ENCODE measurements at places on chromosomes 1 and 21.
A peak's percentile ranks its signal among the peaks of the same experiment; 100 is the strongest.

DNA sequence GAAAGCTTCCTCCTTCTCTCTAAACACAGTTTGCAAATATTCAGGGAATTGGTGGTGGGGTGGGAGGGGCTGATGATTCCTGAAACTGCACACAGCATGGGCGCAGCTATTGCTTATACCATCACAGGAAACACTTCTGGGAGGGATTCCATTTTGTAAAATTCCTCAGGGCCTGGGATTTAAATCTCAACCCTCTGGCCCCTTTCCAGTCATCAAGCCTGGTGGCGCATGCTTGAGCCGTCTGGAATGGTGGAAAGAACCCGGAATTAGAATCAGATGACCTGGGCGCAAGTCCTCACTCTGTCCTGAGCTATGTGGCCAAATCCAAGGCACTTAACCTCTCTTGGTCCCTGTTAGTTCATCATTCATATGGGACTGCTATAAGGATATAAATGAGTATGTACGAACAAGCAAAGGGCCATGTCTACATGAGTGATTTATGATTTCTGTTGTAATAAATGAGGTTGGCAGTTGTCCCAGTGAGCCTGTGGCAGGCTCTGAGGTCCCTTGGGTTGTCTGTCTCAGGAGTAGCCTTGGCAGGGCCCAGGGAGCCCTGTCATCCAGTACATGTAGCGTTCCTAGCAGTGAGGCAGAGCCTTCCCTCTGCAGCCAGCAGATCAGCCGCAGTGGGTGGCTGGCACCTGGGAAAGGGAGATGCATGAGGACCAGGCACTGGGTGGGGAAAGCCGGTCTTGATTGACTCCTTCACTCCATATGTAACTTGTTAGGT, 72.0 kb downstream of the MAN1C1 start:
- DNase-seq, result no peak

DNA sequence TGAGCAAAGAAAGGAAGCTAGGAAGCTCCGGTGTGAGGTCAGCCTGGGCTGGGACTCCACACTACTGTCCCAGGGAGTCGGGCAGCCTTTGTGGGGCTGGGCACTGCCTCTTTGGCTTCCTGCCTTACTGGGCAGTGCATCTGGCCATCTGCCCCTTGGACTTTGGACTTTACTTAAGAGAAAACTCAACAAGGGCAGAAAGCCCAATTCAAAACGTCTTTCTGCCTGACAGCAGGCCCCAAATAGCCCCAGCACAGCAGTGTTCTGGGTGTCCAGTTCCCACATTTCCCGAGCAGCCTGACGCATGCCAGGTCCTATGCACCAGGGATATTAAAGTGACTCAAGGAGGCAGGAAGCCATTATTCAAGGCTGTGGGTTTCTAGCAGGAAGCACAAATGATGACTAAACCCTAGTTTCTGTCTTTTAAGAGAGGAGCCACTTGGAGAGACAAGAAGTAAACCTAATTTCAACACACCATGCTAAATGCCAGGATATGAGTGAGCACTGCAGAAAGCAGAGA, 37.9 kb upstream of the EDEM3 start:
- DNase-seq, result no peak

DNA sequence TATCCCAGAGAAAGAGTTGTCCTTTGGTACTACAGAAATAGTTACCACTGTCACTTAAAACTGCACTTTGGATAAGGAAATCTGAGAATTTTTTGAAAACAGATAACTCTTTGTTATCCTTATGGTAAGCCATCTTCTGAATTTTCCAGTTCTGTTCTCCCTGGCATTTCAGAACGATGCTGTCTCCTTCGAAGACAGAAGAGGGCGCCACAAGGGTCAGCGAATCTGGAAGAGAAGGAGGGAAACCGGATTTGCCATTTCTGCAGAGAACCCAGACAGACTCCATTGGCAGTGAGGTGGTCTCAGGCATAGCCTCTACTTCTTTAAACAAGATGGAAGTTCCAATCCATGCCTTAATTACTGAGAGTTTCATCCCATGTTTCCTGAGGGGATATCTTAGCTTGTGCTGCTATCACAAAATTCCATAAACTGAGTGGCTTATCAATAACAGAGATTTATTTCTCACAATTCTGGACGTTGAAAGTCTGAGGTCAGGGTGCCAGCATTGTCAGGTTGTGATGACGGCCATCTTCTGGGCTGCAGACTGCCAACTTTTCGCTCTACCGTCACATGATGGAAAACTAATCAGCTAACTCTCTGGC, 6.4 kb downstream of the FCRL2 start:
- no peak for DNase-seq

GRCh38 chr1:34156739-34157138, 8.3 kb downstream of the CSMD2 start:
- DNase-seq, result no peak

GRCh38 chr1:204307334-204307883, 52.3 kb downstream of the PLEKHA6 start:
- DNase-seq, result no peak

GRCh38 chr1:40096977-40097782, at the start of gene PPT1:
Gene PPT1 (minus strand): TSS chr1:40097252. CDS start chr1:40097238, 14 bp downstream.
- peak; percentile 70 for DNase-seq

DNA sequence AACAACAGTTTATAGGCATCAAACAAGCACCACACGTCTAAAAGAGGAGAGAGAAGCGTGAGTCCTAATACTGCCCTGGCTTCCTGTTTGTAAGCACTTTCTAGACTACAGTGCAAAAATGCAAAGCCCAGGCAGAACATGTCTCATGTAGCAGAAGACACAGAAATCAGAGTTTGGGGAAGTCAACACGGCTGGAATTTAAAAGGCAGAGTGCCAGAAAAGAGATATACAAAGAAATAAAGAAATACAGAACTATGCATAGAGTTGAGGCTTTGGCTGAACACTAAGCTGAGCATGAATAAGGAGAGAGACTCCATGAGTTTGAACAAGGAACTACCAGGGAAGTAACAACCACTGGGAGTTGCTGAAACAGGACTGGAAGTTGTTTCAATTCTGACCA, 566.6 kb upstream of the NR5A2 start:
- DNase-seq, result no peak
